ENCODE measurements at places on chromosomes 7 and 10.

DNA sequence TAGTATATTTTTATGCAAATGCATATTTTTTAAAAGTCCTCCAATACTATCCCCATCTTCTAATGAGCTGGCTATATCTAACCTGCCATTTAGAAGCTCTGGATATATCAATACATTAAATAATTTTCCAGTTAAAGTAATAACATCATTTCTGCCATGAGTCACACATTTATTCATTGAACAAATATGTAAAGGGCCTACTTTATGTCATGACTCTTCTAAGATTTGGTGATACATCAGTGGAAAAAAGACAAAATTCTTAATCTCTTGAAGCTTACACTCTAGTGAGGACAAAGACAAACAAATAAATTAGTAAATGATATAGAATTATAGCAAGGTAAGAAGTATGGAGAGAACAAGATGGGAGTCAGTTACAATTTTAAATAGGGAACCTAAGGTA, 716.8 kb upstream of the LRRTM3 start:
- no peak for DNase-seq

- no peak for DNase-seq
These were observed 385.8 kb downstream of the ETV1 start for GRCh38 chr7:13603661-13604060.

- no peak for DNase-seq
These were observed 11.7 kb downstream of the CPA5 start for GRCh38 chr7:130356121-130356875.

- no peak for DNase-seq
These were observed 100.6 kb downstream of the PLXNA4 start for GRCh38 chr7:132475669-132476116.

DNA sequence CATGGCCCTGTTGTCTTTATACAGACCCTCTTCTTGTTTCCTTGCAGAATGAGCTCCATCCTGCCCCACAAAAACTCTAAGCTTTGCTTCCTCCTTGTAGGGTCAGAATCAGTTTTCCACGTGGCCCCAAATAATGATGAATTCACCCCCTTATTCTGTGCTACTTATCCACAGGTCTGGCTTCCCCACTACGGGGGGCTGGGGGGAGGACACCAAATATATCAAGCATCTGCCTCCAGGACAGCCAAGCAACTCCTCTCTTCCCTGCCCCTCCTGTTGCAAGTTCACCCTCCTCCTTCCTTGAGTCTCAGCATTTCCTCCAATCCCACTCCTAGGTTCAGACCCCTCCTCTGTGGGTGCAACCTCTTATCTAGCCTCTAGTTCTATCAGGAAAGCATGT, 743.3 kb downstream of the GRID1 start:
- DNase-seq, result no peak

DNA sequence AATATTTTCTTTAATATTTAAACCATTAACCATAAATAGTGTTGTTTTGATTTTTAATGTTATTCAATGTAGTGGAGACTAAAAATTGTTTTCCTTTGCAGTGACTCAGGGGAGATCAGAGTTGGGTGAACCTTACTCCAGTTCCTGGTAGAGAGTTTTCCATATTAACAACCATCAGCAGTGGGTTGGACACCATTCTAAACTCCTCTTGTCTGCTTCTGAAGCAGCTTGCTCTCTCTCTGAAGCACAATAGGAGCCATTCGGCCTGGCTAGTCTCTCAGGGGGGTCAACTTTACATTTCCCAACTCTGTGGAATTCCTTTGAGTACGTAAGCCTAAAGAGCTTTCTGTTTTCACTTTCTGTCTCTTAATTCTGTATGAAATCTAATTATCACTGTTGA, 9.4 kb upstream of the NRG3 start:
- DNase-seq, result no peak

DNA sequence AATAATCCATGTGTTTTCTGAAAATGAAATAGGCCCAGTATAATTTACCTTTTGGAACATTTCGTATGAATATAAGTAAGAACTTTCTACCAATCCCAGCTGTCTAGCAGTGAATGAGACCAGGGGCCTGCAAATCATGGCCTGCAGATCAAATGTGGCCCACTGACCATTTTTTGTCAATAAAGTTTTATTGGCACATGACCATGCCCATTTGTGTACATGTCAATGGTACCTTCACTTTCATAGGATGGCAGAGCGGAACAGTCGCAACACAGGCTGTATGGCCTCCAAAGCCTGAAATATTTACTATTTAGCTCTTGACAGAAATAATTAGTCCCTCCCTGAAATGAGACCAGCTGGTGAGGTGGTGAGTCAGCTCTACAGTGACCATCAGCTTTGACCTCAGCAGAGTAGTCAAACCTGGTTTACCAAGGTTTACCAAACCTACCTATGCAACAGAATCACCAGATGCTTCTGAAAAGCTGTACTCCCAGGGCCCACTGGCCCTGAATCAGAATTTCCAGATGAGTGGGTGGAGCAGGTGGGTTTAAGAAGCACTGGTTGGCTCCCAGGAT, 13.8 kb upstream of the C10orf90 start:
- no peak for DNase-seq

DNA sequence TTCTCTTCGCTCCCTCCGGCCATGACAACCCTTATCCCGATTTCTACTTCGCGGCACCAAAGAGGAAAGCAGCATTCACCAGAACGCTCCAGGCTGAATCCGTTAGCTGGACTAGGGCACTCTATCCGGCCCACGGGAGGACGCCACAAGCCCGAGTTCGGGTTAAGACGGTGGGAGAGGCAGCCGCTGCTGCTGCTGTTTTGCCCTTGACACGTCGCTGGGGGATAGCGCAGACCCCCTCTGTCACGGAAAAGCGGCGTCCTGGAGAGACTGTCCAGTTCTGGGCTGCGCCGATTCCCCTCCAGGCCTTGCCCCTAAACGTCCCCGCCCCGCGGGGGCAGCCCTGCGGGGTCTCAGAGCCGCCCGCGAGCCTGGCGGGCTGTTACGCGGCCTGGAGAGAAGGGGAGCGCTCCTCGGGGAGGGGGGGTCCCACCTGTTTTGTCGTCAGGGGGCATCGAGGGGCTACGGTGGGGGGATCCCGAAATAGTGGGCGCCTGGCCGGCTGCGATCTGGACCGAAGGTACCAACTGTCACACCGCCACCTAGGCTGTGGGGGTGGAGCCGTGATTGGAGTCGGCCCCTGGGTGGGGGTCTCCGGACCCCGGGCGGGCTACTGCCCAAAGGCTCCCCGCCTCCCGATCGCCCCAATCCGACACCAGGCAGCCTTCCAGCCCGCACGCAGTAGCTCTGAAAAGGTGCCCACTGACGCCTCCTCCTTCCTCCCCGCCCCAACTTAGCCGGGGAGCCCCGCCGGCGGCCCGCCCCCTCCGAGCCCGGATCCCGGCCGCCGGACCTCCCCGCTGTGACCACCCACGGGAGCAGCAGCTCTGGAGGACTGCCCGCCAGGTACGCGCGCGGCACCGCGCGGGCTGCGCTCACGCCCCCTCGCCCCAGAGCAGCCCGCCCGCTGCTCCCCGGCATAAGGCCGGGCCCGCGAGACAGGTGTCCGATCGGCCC, 772 bp downstream of the SGMS1 start:
- no peak for DNase-seq

Data from B cell (primary cell).